ENCODE measurements at places on chromosomes 7 and 10.

DNA sequence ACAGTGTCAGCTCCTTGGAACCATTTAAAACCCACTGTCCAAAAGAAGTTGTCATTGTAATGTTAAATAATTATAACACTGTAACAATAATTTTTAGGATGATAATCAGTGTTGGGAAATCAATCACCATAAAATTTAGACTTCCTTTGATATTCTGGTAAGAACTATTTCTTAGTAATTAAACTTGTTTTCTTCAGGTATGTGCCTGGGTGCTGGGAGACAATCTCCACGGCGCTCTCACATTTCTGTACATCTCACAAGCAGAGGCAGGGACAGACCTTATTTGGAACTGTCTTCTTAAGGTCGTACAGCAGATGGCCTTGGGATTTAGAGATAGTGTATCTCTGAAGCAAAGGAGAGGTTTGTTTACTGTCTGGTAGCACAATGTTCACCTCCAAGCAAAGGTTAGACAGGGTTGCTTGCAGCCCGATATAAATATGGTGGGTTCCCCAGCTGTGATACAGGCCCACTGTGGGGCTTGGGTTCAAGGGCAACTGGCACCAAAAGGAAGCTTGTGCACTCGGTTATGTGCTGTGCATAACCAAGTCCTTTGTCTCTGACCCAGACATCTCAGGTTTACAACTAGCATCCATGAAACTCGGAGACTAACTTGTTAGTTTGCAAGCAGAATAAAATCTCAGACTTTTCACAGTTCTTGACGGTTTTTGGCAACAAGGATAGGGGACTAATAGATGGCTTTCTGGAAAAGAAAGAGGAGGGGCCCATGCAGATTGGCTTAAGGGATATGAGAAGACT is 125.5 kb downstream of the RNF32 start:
- DNase-seq, result no peak

DNA sequence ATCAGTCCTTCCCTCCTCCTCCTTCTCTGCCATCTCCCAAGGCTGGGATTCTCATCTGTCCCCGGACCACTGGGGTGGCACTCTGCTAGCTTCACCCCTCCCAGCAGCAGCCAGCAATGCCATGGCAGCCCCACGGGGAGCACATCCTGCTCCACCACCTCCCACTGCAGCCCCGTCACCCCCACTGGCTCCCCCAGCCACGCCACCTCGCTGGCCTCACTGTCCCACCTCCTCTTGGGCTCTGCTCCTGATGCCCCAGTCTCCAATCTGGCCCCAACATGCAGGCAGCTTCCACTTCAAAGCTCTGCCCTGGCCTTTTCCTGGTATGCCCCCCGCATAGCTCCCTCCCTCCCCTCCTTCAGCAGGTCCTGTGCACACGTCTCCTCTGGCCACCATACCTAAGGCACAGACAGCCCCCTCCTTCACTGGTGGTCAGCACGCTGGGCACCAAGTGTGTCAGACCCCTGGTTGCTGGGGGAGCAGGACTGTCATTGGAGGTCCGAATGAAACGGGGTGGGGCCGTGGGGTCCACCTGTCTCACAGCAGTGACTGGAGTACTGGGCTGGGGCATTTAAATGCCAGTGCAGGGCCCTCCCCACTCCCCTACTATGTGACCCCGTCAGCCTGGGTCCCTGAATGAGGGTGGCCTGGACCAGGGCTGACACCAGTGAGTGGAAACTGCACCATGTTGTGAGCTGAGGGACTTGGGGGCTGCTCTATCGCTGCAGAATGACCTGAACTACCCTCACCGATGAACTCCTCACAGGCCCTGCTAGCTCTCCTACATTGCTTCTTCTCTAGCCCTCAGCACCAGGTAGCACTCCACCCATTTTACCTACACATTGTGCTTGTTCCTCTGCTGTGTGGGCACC is 38.7 kb downstream of the RASGEF1A start:
- DNase-seq, result no peak

DNA sequence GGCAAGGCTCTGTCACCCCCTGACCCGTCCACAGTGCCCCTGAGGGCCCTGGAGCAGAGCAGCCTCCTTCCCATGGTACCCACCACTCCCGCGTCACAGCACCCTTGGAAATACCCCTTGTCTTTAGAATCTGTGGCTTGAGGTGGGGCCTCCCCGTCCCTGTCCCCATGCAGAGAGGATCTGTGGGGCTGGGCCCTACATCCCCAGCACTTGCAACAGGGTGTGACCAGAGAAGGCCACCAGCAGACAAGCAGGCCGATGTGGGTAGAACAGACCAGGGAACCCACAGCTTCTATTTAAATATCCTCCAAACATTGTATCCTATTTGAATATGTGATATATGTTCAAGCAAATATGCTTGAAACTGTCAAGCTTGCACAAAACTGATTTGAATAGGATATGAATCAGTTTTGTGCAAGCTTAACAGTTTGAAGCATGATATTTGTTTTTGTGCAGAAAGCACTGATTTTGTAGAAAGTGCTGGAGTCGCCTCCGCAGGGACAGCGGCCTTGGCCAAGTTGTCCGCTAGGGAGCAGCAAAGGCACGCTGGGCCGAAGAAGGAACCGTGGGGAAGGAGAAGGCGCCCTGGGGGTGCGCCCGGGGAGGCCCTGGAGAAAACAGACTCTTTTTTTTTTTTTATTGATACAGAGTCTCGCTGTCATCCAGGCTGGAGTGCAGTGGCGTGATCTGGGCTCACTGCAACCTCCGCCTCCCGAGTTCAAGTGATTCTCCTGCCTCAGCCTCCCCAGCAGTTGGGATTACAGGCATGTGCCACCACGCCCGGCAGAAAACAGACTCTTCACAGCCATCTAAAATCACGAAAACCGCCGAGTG is 2.2 kb downstream of the CFAP46 start:
- DNase-seq, result peak; percentile 27

DNA sequence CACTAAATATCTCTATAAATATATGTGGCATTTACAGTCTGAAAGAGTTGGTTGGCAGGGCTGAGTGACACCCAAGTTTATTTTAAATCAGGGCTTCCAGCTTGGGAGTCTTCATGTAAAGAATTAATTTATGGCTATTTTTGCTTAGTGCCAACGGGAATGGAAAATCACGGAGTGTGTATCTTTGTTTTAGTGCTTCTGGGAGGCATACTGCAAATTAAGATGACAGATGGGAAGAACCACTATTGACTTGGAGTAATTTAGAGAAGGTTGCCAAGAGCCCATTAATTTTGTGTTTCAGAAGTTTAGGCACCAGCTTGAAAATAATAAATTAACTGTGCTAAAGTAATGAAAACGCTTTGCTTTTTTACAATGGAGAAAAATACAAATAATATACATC is 135.2 kb downstream of the GPR37 start:
- DNase-seq, result no peak

DNA sequence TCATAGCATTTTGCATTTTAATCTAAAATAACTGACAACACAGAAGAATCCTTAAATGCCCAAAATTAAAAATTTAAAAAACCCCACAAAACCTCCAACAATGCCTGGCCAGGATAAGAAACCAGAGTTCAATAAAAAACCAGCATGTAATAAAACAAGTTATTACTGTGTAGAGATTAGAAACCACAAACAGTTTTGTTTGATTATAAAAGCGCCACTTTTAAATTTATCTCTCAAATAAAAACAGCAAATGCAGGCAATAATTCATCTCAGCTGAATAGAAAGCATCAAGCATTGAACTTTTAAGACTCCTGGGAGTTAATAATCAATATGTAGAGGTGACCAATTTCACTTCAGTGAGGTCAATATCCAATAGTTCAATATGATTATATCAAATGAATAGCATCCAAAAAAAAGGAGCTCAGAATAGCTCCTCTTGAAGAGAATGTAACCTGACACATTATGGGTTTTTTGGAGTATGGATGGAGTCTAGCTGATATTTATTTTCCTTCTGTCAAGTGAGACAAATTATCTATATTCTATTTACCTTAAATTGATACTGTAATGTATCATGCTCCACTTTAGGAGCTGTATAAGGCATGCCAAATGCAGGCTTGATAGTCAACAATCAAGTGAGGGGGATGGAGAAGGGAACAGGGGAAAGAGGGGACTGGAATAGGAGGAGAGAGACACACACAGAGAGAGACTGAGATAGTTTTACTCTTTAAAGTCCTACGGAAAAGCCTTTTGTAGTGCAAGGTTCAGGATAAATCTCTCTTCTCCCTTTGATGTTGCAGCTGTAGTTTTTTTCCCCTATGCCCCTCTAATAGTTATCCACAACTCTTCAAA is 130.9 kb downstream of the RSU1 start:
- no peak for DNase-seq

- no peak for DNase-seq
Measured at GRCh38 chr7:22601003-22601402, 101.0 kb upstream of the STEAP1B start.

- DNase-seq, result peak; percentile 89
Measured at GRCh38 chr7:16847381-16847860, 34.4 kb downstream of the AGR3 start.

DNA sequence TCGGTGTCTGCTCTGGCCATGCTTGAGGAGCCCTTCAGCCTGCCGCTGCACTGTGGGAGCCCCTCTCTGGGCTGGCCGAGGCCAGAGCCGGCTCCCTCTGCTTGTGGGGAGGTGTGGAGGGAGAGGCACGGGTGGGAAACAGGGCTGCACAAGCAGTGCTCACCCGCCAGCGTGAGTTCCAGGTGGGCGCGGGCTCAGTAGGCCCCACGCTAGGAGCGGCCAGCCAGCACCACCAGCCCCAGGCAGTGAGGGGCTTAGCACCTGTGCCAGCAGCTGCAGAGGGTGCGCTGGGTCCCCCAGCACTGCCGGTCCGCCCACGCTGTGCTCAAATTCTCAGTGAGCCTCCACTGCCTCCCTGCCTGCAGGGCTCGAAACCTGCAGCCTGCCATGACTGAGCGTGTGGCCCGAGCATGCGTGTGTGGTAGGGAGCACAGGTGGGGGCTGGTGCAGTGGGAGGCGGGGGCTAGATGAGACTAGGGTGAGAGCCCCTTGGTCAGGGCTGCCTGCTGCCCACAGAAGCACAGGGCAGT is 223.0 kb downstream of the ZNF248 start:
- DNase-seq, result no peak

- no peak for DNase-seq
Measured at GRCh38 chr7:70620333-70621055, 511.4 kb upstream of the GALNT17 start.

DNA sequence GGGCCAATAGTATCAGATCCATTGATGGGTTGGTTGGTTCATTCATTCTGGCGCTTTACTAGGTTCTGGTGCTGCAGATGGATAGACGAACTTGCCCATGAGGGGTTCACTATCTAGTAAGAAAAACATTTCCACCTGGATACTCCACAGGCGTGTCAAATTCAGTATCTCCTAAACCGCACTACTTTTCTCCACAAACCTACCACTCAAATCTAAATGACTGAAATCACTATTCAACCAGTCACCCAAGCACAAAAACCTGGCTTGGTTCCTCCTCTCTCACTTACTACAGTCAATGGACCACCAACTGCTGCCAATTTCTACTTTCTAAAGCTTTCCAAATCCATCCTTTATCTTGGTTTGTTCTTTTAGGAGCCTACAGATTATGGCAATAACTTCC is 572 bp downstream of the AGK start:
- DNase-seq, result no peak

All from Panc1 (cell line).